ENCODE measurements at places on chromosomes 4 and X.

- DNase-seq = no peak
Measured at GRCh38 chrX:16578218-16578617, 71.7 kb upstream of the S100G start.

DNA sequence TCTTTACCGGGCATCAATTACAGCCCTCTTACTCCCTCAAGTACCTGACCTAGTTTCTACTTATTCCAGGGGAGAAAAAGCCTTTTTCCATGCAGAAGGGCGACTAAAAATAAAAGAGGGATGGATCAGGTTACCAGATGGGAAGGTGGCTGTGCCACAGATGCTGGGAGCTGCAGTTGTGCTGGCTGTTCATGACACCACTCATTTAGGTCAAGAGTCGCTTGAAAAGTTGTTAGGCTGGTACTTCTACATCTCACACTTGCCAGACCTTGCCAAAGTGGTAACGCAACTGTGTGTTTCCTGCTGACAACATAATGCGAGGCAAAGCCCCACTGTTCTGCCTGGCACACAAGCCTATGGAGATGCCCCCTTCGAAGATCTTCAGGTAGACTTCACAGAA, 148.4 kb upstream of the FGF16 start:
- no peak for DNase-seq

GRCh38 chr4:92021203-92021602, 282.6 kb upstream of the GRID2 start:
- no peak for DNase-seq

- DNase-seq = no peak
Measured at GRCh38 chr4:21845663-21846062, 102.9 kb downstream of the KCNIP4 start.

DNA sequence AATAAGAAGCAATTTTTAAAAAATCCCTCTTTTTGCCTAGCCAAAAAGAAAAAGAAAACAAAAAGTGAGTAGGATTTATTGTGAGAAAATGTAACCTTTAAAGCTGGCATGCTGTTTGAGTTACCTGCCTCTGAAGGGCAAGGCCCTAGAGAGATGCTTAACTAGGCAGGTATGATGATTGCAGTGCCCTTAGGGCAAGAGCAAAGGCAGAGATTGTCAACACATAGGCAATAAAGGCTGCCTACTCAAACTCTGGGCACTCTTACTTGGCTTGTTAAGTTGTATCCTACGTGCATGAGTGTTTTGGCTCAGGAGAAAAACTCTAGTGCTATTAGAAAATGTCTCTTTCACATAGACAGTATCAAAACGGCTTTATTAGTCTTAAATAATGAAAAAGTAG, 306.0 kb downstream of the RPA4 start:
- DNase-seq = no peak

Measured in NCI-H748 treated with DMSO at 0.1 percent for 48 hours (cell line).